CD4-positive, alpha-beta T cell treated with Interferon alpha-2 for 1 hour (primary cell): ENCODE measurements at places on chromosomes 3 and 15.

- DNase-seq: no peak
These were observed 2.1 kb downstream of the RNU5B-1 start for GRCh38 chr15:65306551-65306950.

- DNase-seq: peak; percentile 52
These were observed 51.5 kb downstream of the TGFBR2 start for GRCh38 chr3:30657914-30658313.

- no peak for DNase-seq
These were observed 60.0 kb upstream of the HES1 start for GRCh38 chr3:194075802-194076460.

- no peak for DNase-seq
These were observed 112.9 kb downstream of the PDZRN3 start for GRCh38 chr3:73511571-73512525.

DNA sequence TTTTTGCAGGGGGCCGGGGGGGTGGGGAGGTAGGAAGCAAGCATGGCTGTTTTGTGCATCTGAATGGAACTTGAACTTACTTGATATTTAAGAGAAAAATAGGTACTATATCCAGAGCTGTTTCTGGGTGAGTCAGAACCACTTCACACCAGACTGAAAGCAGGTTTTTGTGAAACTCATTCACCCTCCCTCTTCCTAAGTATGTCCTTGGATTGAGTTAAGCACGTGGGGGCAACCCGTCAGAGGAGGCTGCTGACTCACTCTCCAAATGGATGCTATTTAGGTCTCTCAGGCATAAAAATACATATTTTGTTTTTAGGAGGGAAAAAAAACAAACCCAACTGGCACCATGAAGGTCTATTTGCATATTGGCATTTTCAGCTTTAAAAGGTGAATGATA is 270.3 kb downstream of the RYR3 start:
- DNase-seq: no peak

DNA sequence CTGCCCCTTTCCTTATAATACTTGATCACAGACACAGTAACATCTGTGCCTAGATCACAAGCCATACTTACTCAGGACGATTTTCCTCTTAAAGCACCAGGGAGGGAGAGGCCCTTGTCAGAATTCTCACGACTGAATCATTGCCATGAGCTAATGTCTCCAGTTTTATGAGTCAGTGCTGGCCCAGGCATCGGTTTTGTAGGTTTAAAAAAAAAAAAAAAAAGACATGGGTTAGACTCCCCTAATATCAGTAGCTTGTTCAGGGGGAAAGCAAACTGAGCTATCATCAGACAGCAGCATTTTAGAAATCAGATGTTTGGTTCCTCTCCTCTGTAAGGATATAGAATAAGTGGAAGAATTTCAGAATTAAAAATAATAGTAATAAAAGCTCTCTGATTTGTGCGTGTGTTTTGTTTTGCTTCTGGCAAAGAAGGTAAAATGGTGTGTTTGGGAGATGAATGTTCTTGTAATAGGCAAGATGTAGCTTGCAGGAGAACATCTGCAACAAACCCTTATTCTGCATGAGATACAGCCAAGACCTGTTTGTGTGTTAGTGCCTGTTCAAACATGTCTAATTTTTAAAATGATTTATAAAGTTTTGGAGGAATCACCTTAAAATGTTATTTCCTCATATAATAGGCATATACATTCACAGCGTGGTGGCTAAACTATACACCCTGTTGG is 193.6 kb downstream of the TP63 start:
- DNase-seq: no peak

- DNase-seq: no peak
These were observed 43.4 kb downstream of the CDIN1 start for GRCh38 chr15:36622836-36623235.

DNA sequence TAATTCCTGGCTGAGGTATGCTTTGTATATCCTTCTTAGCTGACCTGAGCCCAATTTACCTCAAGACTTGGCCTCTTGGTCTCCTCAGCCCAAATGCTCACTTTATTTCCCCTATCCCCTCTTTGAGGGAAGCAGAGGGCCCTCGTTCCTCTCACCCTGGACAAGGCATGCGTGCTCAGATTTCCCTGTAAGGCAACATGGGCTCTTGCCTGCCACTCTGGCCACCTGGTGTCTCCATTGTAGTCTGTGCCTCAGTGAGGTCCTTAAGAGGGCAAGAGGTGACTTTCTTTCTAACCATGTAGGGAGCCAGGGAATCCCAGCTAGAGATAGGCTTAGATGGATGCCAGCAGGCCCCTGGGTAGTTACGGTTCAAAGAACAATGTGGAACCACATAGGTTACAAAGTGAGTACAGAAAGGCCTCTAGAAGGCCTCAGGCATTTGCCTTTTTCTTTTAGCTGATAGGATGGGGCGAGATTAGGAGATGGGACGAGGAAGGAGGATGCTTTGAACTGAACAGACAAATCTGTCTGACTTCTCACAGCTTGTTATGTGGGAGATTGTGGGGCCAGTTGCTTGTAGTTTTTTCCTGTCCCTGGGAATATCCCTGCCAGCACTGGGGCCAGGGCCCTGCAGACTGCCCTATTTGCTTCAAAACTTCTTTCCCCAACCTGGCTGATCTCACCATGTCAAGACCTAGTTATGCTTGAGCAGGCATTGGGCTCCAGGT is 1.1 kb upstream of the INTS14 start:
- DNase-seq: no peak

GRCh38 chr3:122680475-122681283 is at the start of gene PARP14:
PARP14 (plus strand) TSS chr3:122680839; CDS start chr3:122680884, 45 bp downstream.
- DNase-seq: peak; percentile 93

- no peak for DNase-seq
These were observed 923.6 kb downstream of the TUSC7 start for GRCh38 chr3:117633207-117633606.

- DNase-seq: no peak
These were observed 84.3 kb downstream of the MB21D2 start for GRCh38 chr3:192833177-192833890.

DNA sequence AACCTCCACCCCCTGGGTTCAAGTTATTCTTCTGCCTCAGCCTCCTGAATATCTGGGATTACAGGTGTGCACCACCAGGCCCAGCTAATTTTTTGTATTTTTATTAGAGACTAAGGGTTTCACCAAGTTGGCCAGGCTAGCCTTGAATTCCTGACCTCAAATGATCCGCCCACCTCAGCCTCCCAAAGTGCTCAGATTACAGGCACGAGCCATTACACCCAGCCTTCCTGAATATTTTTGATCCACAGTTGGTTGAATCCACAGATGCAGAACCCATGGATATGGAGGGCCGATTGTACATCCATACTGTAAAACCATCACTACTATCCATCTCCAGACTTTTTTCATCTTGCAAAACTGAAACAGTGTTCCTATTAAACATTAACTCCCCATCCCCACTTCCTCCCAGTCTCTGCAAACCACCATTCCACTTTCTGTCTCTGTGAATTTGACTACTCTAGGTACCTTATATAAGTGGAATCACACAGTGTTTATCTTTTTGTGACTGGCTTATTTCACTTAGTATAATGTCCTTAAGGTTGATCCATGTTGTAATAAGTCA is 8.2 kb upstream of the TMEM62 start:
- DNase-seq: no peak

DNA sequence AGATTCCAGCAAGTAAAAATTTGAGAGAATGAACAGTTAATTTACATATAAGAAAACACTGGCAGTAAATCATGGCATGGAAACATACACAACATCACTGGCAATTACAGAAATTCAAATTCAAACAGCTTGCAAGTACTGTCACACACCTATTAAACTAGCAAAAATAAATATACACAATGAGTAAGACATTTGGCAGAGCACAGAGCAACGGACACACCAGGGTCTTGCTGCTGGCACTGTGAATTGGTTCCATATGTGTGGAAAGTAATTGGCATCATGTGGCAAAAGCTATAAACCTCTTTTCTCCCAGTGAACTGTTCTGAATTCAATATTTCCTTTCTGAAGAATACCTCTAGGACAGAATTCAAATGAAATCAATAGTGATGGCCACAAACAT is 78.3 kb downstream of the LRRK1 start:
- DNase-seq: no peak

DNA sequence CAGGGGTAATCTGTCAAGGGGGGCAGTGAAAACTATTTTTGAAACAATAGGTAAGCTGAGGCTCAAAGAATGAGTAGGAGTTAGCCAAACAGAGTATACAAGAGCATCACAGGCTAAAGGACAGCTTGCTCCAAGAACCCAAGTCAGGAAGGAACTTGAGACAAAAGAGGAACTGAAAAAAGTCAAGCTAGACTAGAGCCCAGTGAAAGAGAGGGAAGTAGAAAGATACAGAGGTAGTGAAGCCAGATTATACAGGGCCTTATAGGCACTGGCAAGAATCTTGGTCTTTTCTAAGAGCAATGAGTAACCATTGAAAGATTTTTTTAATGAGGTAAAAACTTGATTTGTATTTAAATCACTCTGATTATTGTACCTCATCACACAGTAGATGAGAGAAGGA is 69.9 kb downstream of the FILIP1L start:
- DNase-seq: no peak

DNA sequence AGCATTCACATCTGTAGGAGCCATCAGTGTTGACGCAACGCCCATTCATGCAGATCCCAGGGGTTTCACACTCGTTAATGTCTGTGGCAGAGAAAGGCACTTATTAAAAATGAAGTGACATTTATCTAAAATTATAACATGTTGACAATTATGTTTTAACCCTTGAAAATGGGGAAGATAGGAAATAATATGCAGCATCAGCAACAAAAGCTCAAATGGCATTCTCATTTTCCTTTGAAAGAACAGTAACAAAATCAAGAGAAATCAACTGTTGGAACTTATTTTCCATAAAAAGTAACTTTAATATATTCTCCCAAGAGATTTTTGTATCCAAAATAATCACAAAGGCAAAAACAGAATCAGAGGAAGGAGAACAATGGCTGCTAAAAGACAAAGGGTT is 140.4 kb downstream of the FBN1 start:
- no peak for DNase-seq

- DNase-seq: no peak
These were observed 1.1 kb upstream of the CD200R1 start for GRCh38 chr3:112976001-112976400.

DNA sequence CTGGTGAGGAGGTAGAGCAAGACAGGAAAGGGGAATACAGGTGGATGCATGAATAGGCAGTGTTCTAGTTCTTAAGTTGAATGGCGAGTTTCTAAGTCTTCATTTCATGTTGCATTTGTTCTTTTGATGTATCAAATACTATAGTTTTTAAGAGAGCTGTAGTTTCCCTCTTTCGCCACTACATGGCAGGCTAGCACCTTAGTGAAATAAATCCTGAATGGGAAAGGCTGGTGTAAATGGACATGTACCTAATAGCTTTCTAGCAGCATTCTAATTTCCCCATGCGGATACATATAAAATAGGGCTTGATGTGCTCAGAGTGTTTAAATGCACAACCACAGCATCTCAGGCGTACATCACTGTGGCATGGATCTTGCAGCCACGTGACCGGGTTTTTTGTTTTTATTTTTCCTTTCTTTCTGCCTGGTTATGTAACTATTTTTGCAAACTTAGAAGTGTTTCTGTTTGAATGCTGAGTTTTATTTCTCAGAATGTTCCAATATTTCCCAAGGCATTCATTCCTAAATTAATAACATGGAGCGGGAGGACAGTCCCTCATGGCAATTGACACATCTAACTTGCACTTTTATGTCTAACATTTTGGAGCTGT is 23.5 kb upstream of the CLN6 start:
- DNase-seq: peak; percentile 73

GRCh38 chr3:38610934-38611333 is 38.6 kb downstream of the SCN5A start:
- no peak for DNase-seq

DNA sequence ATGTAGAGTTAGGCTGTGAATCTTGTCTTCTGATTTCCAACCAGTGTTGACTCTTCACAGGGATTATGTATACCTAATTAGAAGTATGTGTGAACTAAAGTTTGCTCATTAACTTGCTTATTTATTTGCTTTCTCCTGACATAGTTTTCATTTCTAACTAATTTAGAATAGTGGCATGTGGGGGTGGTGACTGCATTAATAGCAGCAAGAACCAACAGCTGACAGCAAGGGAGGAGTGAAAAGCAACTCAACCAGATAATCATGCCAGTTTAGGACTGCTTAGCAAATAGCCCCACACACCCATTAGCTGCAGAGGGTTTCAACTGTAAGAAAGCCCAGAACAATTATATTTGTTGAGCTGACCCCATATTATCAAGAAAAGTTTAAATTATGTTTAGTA is 3.8 kb downstream of the ST3GAL6 start:
- no peak for DNase-seq

GRCh38 chr15:66720206-66721010 is 18.4 kb downstream of the SMAD6 start:
- DNase-seq: peak; percentile 7

DNA sequence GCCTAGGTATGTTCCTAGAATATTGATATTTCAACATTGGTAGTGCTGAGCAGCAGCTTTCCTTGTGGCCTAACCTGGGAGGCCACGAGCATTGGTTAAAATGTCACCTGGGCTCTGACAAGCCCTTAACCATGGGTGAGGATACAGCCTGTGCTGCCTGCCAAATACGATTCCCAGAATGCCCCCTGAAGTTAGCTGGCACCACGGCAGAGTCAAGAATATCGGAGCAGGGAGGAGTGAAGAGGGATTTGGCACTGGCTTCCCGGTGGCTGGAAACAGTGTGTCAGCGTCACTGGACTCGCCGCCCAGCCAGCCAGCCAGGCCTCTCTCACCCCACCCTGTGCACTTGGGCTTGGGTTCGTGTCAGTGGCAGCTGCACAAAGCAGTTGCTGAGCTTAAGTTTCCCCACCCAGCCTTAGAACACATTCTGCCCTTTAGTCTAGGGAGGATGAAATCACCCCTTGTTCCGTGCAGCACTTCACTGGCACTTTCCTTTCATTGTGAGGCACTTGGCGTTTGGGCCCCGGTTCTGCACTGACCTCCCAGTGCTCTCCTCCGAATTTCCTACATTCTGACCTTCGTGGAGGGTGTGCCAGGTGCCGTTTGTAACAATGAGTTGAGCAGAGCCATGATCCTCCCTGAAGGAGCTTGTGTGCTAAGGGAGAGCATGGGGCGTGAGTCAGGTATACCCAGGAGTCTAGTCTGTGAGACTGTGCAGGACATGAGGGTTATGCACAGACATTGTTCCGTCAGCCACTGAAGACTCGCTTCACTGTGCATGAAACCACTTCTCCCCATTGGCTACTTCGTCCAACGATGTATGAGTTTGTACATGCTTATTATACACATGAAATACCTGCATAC is 152.8 kb upstream of the BHLHE40 start:
- no peak for DNase-seq

DNA sequence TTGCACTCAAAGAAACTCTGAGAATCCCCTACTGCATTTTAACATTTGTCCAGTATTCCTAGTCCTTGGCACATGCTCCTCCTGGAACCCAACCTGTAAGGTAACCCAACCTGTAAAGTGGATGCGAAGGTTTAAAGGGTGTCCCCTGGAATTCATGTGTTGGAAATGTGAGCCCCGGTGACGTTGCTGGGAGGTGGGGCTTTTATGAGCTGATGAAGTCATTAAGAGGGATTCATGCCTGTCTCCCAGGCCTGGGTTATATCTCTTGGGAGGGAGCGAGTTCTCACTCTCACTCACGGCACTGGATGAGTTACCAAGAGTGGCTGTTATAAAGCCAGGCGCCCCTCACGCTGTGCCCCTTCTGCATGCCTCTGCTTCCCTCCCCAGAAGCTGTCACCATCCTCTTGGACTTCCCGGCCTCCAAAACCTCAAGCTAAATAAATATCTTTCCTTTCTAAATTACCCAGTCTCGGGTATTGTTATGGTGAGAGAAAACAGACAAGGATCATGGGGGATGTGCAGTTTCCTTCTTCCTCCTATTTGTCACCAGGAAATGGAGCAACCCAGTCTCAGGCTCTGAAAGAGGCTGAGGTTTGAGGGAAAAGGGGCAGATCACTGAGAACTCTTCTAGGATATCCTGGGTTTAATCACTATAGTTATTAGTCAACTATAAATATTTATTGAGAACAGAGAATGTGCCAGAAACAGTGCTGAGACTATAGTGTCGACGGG is 7.6 kb downstream of the XXYLT1 start:
- no peak for DNase-seq
